IMR-90 (cell line): ENCODE measurements at places on chromosomes 7 and 10. TPM values are rescaled to one million over a fixed set of nuclear protein-coding genes. Genes with fewer than 3 reads are reported as not detected.
A peak's percentile ranks its signal among the peaks of the same experiment; 100 is the strongest.

The CACNB2 gene
- total RNA-seq, result 0.28 and 0.36 TPM in 2 replicates

The SORBS1 gene
- under 0.01 and 0.18 TPM in 2 replicates for total RNA-seq

DNA sequence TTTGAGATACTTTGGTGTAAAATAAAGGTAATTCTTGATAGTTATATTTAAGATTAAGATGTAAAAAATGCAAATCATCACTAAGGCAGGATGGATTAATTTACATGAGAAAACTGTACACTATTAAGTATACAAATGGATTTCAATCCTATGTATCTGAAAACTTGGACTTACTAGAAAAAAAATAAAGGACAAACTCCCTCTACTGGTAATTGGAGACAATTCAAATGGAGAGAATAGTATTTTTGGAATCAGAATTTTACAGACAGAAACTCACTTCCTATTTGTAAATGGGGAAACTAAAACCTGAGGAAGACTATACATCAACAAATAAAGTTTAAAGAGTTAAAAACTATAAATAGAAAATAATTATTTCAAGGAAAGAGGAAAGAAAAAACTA, 62.6 kb downstream of the CUL2 start:
- DNase-seq, result peak; percentile 39

- DNase-seq, result no peak
These were observed 50.0 kb upstream of the PDK4 start for GRCh38 chr7:95646350-95646749.

- peak; percentile 80 for DNase-seq
These were observed 126.2 kb downstream of the MDFIC start for GRCh38 chr7:115047958-115048720.

DNA sequence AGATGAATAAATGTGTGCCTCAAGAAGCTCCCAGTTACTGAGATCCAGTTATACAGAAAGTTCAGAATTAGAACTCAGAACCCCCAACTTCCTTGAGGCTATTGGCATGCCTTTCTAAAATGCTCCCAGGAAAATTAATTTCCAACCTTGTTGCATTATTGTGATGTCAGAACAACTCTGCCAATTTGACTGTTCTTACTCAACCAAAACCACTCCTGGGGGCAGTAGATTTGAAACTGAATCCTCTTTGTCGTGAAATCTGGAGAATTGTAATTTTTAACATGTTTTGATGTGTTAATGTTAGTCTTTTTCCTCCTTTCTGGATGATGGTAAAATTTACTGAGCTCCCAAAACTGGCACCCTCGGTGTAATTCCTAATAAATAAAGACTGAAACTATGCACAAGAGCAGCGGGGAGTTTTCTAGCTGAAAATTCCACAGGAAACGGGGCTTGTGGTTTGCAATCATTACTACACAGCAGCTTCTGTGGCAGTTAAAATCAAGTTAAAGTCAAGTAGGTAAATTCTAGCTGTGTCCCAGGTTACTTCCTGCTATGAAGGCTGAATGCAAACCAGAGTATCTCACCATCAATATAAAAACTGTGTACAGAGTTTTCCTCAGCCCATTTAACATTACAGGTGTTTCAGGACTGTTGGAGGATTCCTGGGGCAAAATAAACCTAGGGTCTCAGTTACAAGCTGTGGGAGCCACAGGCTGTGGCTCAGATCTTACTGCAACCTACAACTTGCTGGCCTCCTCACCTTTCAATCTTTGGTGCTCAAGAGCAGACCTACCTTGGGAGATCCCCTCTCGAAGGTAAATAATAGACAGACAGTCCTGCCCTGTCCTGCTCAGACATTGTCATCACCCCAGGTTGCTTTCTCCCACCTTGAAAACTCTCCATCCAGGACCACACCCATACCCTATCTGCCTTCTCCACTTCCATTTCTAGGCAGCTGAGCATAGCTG, 156.3 kb upstream of the KMT2E start:
- no peak for DNase-seq

- no peak for DNase-seq
These were observed 123.0 kb upstream of the VSTM2A start for GRCh38 chr7:54419209-54419608.

DNA sequence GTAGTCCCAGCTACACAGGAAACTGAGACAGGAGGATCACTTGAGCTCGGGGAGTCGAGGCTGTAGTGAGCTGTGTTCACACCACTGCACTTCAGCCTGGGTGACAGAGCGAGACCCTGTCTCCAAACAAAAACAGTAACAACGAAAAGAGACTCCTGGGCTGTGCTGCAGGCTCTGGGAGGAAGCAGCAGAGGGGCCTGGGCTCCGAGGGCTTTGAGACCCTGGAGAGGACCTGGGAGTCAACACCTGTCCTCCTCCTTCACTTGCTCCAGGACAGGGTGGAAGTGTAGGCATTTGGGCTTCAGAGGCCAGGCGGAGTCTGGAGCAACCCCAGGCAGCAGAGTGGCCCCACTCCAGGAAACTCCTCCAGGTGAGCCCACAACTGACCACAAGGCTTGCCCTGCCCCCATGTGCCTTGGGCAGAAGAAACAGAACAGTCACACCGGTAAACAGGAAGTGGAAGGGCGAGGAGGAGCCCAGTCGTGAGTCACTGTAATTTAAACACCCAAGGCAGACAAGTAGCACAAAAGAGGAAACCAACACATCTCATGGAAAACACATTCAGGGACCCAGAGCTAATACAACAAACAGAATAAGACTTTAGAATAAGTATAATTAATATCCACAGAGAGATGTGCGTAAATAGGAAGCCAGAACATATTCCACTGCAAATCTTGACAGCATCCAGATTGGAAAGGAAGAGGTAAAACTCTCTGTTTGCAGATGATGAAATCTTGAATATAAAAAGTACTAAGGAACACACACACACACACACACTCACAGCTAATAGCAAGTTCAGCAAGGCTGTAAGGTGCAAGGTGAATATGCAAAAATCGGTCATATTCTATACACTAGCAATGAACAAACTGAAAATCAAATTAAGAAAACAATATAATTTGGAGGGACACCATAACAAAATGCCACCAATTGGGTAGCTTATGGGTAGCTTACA, 20.5 kb upstream of the RASGEF1A start:
- no peak for DNase-seq
